WTC11 (cell line): ENCODE measurements at places on chromosomes 4 and X.

DNA sequence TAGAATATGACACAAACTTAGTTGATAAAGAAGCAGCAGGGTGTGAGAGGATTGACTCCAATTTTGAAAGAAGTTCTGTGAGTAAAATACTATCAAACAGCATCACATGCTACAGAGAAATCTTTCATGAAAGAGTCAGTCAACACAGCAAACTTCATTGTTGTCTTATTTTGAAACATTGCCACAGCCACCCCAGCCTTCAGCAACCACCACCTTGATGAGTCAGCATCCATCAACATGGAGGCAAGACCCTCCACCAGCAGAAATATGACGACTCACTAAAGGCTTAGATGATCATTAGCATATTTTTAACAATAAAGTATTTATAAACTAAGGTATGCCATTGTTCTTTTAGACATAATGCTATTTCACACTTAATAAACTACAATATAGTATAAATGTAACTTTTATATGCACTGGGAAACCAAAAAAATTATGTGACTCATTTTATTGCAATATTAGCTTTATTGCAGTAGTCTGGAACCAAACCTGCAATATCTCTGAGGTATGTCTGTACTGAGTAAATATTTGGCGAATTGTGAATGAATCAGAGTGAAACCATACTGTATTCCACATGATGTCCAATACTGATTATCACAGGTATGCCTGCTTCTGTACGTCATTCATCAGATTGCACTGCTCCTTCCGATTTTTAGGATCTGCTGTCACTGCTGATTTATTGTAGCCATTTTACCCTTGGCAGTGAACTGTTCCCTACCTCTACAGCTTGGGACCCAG lies 11.6 kb downstream of the FRMPD4 start:
- H3K27ac ChIP-seq, result no peak overlapping the region
- no peaks in the 10 kb centered on the region for H3K4me1 ChIP-seq
- no peaks in the 10 kb centered on the region for H3K36me3 ChIP-seq
- H3K27me3 ChIP-seq, result no peaks in the 10 kb centered on the region

GRCh38 chr4:161189286-161190134 lies 974.3 kb downstream of the FSTL5 start:
- no peaks in the 10 kb centered on the region for H3K36me3 ChIP-seq
- H3K27ac ChIP-seq, result peak overlapping the region; percentile 93
- no peak for DNase-seq
- peaks cover 10% of the 10 kb centered on the region for H3K27me3 ChIP-seq

DNA sequence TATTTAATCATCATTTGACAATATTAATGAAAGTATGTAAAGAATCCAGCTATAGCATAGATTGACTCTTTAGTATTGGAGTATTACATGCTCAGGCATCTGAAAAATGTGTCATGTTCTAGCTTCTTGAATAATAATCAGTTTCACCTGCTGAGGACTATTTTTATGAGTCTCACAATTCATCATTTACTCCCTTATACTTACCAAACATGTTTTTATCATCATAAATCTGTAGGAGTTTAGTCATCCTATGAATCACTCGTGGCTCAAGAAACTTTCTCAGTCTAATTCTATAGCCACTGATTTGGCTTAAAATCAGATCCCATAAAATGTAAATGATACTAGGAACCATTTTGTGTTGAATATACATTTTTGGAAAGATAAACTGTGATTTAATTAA lies 1616.1 kb downstream of the C4orf33 start:
- H3K27ac ChIP-seq, result no peak overlapping the region
- H3K36me3 ChIP-seq, result peaks cover 11% of the 10 kb centered on the region
- H3K4me1 ChIP-seq, result 0 out of 2 replicates have a peak, but pooled peaks cover 2% of the 10 kb centered on the region
- H3K27me3 ChIP-seq, result peaks cover 3% of the 10 kb centered on the region; the same call in 1 of the 2 replicates

- peaks cover 61% of the 10 kb centered on the region for H3K27me3 ChIP-seq
- H3K4me3 ChIP-seq, result peak overlapping the region; percentile 76
- no peaks in the 10 kb centered on the region for H3K36me3 ChIP-seq
- H3K27ac ChIP-seq, result no peak overlapping the region
These were observed 721 bp downstream of the FAM184B start for GRCh38 chr4:17780501-17781299.

GRCh38 chr4:157713342-157713741 lies 459.5 kb downstream of the GASK1B start:
- no peak overlapping the region for H3K4me3 ChIP-seq
- no peaks in the 10 kb centered on the region for H3K27me3 ChIP-seq

GRCh38 chr4:79964020-79964399 lies 109.0 kb downstream of the ANTXR2 start:
- no peak for DNase-seq
- peaks cover 29% of the 10 kb centered on the region for H3K4me1 ChIP-seq
- no peak overlapping the region for H3K27ac ChIP-seq
- H3K36me3 ChIP-seq, result no peaks in the 10 kb centered on the region
- H3K27me3 ChIP-seq, result peaks cover 35% of the 10 kb centered on the region

- H3K36me3 ChIP-seq, result no peaks in the 10 kb centered on the region
- H3K27me3 ChIP-seq, result no peaks in the 10 kb centered on the region
- no peak for DNase-seq
- no peak overlapping the region for H3K27ac ChIP-seq
- no peak overlapping the region for H3K4me3 ChIP-seq
- peaks cover 2% of the 10 kb centered on the region for H3K4me1 ChIP-seq
These were observed 410.3 kb upstream of the RASGEF1B start for GRCh38 chr4:81881855-81882621.

GRCh38 chr4:183287309-183287659 lies 32.8 kb downstream of the CLDN22 start:
- H3K27me3 ChIP-seq, result no peaks in the 10 kb centered on the region
- H3K36me3 ChIP-seq, result peaks cover 80% of the 10 kb centered on the region
- H3K4me1 ChIP-seq, result no peaks in the 10 kb centered on the region

DNA sequence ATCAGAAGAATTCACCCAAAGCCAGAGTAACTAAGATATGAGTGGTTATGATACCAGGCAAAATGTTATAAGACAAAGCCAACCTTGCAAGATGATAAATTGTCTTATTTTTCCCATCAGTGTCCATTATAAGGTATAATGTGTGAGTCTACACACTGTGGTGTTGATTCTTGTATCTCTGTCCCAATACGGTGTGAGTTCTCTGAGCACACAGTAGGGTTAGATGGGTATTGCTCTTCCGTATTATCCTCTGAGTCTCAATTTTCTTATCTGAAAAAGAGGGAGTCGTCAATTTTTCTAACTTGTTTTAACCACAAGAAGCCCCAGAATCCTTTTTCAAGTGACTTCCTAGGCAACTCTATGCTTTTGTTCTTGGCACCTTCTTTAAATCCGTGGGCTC lies 69.9 kb downstream of the HMGB2 start:
- H3K4me3 ChIP-seq, result no peak overlapping the region
- H3K4me1 ChIP-seq, result peaks cover 33% of the 10 kb centered on the region
- H3K27ac ChIP-seq, result peak overlapping the region; percentile 36; the same call in 1 of the 2 replicates
- H3K27me3 ChIP-seq, result no peaks in the 10 kb centered on the region
- DNase-seq, result no peak

DNA sequence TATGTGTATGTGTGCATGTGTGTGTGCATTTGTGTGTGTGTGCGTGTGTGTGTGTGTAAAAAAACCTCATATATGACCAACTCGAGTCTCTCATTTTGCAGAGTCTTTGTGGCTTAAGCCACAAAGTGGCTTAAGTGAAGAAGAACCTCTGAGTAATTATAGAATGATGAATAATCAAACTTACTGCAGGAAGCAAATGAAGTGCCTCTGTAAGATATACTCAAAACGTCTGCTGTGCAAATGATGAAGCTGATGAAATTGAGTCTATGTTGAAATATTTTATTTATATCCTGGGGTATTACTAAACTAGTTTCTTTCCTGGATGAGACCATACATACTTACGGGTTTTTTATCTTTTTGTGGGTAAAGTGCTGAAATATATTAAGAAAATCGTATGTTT lies 1198.7 kb downstream of the PCDH7 start:
- H3K27ac ChIP-seq, result no peak overlapping the region
- H3K4me3 ChIP-seq, result no peak overlapping the region
- peaks cover 29% of the 10 kb centered on the region for H3K36me3 ChIP-seq
- no peaks in the 10 kb centered on the region; the same call in 1 of the 2 replicates for H3K27me3 ChIP-seq
